ENCODE measurements at places on chromosomes 4 and X.

GRCh38 chrX:112851806-112852205 is 11.2 kb upstream of the AMOT start:
- H3K36me3 ChIP-seq: no peaks in the 10 kb centered on the region
- H3K4me3 ChIP-seq: no peak overlapping the region
- no peaks in the 10 kb centered on the region for H3K27me3 ChIP-seq

GRCh38 chr4:169051761-169052593 is 41.9 kb upstream of the CBR4 start:
- peaks cover 16% of the 10 kb centered on the region for H3K4me1 ChIP-seq
- no peak overlapping the region for H3K4me3 ChIP-seq
- no peaks in the 10 kb centered on the region for H3K36me3 ChIP-seq

- no peaks in the 10 kb centered on the region for H3K36me3 ChIP-seq
- H3K4me1 ChIP-seq: no peaks in the 10 kb centered on the region
- H3K27ac ChIP-seq: no peak overlapping the region
- no peaks in the 10 kb centered on the region for H3K27me3 ChIP-seq
- DNase-seq: no peak
Observed at GRCh38 chrX:44022964-44023363, 49.8 kb upstream of the NDP start.

- no peaks in the 10 kb centered on the region for H3K36me3 ChIP-seq
- no peak overlapping the region for H3K4me3 ChIP-seq
- H3K27ac ChIP-seq: no peak overlapping the region
- H3K27me3 ChIP-seq: peaks cover under 1% of the 10 kb centered on the region
Observed at GRCh38 chr4:7649741-7650531, 215.2 kb upstream of the PSAPL1 start.

DNA sequence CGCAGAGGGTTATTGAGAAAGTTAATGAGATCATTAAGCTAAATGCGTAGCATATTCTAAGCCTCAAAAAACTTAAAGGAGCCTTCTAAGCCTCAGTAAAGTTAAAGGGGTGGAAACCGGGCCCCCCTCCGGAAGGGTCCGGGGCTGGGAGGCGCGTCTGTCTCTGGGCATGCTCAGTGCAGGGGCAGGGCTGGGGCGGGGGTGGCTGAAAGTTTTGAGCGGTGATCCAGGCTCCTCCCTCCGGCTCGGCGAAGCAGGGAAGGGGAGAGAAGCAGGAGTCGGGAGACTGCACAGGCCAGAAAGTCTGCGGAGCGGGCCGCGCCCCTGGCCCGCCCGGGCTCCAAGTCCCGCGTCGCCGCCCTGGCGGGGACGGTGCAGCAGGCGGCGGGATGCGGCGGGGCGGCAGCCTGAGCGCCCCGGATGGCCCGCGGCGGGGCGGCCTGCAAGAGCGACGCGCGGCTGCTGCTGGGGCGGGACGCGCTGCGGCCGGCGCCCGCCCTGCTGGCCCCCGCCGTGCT is at the start of gene EVC:
Gene EVC (plus strand): TSS at position 241 of the 518 bp plus-strand sequence. CDS start 180 bp downstream, at position 421.
- peak; percentile 57 for DNase-seq
- H3K27me3 ChIP-seq: peaks cover 4% of the 10 kb centered on the region

- peaks cover 32% of the 10 kb centered on the region for H3K4me1 ChIP-seq
- no peak for DNase-seq
- H3K4me3 ChIP-seq: no peak overlapping the region
- H3K27me3 ChIP-seq: no peaks in the 10 kb centered on the region
Observed at GRCh38 chr4:57097711-57098110, 12.5 kb downstream of the IGFBP7 start.

- no peaks in the 10 kb centered on the region for H3K36me3 ChIP-seq
- H3K27ac ChIP-seq: no peak overlapping the region
- H3K4me3 ChIP-seq: no peak overlapping the region
- no peak for DNase-seq
- no peaks in the 10 kb centered on the region for H3K4me1 ChIP-seq
- H3K27me3 ChIP-seq: no peaks in the 10 kb centered on the region
Observed at GRCh38 chrX:136275553-136275952, 24.4 kb upstream of the MAP7D3 start.

Measured in neural crest cell (in vitro differentiated cells).